Right lung (tissue), 10 donors: ENCODE measurements at places on chromosomes 7 and 10. TPM values are rescaled to one million over a fixed set of nuclear protein-coding genes. Genes with fewer than 3 reads are reported as not detected.

GRCh38 chr10:115093286-115093775 lies at the start of gene ATRNL1:
Gene ATRNL1 (plus strand): TSS chr10:115093365. CDS start chr10:115093751, 386 bp downstream.
- DNase-seq: peak; percentile 56

DNA sequence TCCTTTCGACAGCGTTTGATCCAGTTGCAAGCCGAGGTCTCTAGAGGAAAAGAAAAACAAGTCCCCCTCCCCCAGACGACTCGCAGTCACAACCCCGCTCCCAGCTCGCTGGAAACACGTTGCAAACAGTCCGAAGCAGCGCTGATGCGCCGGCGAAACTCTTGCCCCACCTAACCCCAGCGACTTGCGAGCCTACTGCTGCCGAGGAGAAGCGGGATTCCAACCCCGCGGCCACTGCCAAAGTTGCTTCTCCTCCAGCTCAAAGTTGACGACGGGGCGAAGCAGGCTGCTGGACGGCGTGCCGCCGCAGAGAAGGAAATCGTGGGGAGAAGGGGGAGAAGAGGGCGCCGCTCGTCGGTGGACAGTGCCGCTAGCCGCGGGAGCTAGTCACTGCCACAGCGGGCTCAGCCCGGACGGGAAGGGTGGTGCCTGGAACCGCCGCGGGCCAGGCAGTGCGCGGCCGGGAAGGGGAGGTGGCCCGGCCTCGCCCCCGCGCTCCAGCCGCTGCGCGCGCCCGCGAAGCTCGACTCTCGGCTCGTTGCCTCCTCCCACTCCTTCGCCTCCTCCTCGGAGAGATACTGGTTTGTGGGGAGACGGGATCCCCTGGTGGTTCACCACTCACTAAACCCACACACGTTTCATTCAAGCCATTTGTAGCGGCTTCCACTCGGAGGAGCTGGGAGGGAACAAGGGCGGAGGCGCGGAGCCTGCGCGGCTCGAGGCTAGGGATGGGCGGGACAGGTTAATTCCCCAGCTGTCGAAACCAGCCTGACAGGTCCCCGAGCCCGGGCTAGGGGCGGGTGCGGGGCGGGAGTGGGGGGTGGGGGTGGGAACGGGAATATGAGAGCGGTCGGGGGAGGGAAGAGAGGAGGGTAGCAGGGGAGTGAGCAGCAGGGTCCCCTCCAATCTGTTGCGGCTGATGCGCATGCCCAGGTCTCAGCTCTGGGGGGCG lies at the start of gene GPR37:
GPR37 (minus strand) TSS at position 392 of the 952 bp plus-strand sequence. CDS start 816 bp downstream, outside the sequence.
- DNase-seq: peak; percentile 74

- no peak for DNase-seq
Observed at GRCh38 chr7:37236906-37237305, 211.8 kb downstream of the ELMO1 start.

DNA sequence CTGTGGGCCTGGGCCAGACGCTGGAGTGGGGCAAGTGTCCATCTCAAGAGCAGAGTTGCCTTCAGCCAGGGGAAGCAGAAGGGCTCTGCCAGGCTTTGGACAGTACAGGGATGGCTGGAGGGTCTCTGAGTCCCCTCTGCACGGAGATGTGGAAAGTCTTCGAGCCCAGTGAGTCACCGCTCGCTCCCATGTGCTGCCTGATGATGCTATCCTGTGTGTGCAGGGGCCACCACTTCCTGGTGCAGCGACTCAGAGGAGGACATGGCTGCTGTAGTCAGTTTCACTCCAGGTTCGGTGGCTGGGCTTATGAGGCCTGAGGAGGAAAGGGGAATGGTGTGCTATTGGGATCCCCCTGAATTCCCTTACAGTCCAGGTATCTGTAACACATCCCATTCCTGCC lies 6.0 kb downstream of the ADCYAP1R1 start:
- no peak for DNase-seq

- DNase-seq: no peak
Observed at GRCh38 chr7:11329626-11330025, 356.0 kb downstream of the PHF14 start.

- no peak for DNase-seq
Observed at GRCh38 chr10:127456122-127456521, 93.0 kb upstream of the NPS start.

DNA sequence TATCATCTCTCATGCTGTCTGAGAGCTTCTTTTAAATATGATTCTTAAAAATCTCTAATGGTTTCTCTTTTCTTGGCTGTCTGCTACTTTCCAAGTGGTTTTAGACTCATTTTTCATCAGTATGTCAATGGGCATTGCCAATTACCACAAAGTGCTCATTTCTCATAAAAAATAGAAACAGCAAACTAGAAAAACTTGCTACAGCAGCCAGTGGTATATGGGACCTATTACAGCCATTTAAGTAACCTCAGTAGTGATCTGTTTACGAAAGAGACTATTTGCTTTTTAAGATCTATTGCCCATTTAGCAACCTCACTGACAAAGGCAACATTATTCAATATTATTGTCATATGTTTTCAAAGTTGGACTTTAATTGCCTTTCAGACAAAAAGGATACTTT lies 207.1 kb upstream of the RHOBTB1 start:
- no peak for DNase-seq

Gene SLC16A12
- polyA plus RNA-seq: 1.5 TPM

DNA sequence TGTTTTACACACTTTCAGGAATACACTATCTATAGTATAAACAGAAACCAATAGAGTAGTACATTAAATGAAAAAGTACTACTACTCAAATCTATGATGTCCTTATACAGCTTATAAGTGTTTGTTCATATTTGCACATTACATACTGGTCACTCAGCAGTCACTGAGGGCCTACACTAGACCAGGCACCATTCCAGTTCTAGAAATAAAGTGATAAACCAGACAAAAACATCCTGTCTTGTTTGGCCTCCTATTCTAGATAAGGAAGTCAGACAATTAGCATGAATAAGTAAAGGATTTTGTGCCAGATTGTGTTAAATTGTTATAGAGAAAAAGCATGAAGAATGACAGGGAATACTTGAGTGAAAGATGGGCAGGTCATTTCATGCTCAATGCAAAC lies 219.0 kb downstream of the CRPPA start:
- DNase-seq: no peak

Gene SCIN
- 5.8 TPM for polyA plus RNA-seq

GRCh38 chr7:95589031-95589430 lies 7.3 kb downstream of the PDK4 start:
- no peak for DNase-seq

DNA sequence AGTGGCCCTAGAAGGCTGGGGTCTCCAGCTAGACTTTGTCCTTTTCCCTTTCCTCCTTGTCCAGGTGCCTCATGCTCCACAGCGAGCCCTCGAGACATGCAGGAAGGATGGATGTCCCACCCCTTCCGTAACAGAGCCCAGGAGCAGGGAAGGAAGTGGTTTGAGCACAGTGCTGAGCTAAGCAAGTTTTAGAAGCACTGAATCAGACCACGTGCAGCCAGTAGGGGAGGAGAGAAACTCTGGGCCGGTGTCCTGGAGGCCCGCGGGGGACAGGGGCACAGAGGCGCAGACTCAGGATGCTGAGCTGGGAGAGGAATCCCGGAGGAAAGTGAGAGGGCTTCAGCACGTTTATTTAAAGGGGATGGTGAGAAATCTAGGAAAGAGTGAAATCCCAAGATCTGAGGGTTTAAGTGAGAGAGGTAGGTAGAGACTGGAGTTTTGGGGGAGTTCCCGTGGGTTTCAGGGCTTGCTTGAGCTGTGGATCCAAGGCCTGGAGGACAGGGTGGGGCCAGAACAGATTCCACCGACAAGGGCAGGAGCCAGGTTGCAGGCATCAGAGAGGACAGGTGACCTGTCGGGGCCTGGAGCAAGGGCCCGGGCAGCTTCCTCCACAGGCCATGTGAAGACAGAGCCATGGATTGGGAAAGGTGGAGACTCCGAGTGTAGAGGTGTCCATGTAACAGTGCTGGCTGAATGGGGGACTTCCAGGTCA lies 4.4 kb upstream of the IRF5 start:
- no peak for DNase-seq
